Liver (tissue), 10 donors: ENCODE measurements at places on chromosomes 5 and 9. TPM values are rescaled to one million over a fixed set of nuclear protein-coding genes. Genes with fewer than 3 reads are reported as not detected.

- no peak for DNase-seq
Observed at GRCh38 chr9:133419005-133419404, 1.2 kb upstream of the REXO4 start.

GRCh38 chr9:130215341-130216119 is 43.3 kb downstream of the NCS1 start:
- no peak for DNase-seq

- no peak for DNase-seq
Observed at GRCh38 chr5:177404641-177405179, 4.2 kb upstream of the PFN3 start.

DNA sequence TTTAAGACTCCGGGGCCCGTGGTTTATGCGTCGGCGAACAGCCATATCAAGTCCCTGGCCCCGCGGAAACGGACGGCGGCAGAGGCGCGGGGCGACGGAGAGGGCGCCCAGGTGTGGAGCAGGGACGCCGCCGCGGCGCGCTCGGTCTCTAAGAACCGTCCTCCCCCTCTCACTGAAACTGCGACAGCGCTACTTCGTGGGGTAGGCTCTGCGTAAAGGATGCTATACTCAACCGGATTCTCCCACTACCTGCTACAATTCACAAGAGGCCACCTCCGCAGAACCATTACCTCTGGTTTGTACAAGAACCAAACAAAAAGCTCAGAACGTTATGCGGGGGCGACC is 404 bp downstream of the MRNIP start:
- peak; percentile 43 for DNase-seq

DNA sequence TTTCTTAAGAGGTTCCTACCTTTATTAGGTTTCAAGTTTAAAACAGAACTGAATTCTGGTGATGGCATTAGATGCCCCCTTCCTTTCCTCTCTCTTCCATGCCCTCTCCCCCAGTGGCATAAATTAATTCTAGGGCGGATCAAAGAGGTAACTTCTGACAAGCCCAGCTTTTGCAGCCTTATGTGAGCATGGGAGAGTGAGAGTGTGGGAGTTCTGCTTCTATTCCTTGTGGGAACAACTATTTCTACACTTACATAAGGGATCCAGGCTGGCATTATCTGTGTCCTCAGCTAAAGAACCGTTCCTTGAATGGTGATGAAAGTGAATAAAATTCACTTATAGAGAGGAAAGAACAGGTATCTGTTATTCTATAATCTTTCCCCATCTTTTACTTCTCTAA is 437.6 kb downstream of the KIF4B start:
- no peak for DNase-seq

GRCh38 chr9:132383462-132383883 is 23.2 kb downstream of the TTF1 start:
- no peak for DNase-seq

DNA sequence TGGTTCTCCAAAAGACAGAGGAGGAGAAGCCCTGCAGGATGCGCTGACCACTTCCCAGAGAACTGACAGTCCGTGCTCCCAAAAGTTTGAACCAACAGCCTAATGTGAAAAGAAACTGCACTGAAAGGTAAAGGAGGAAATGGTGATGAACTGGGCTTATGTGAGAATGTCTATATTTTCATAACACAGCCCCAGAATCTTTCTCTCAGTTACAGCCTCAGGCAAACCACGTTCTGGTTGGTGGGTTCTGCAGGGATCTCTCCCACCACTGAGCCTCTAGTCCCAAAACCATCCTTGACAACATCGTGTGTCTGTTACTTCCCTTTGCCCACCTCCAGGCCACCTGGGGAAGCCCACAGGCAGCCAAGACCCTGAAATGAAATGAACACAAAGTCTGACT is 23.9 kb downstream of the SPARC start:
- no peak for DNase-seq

DNA sequence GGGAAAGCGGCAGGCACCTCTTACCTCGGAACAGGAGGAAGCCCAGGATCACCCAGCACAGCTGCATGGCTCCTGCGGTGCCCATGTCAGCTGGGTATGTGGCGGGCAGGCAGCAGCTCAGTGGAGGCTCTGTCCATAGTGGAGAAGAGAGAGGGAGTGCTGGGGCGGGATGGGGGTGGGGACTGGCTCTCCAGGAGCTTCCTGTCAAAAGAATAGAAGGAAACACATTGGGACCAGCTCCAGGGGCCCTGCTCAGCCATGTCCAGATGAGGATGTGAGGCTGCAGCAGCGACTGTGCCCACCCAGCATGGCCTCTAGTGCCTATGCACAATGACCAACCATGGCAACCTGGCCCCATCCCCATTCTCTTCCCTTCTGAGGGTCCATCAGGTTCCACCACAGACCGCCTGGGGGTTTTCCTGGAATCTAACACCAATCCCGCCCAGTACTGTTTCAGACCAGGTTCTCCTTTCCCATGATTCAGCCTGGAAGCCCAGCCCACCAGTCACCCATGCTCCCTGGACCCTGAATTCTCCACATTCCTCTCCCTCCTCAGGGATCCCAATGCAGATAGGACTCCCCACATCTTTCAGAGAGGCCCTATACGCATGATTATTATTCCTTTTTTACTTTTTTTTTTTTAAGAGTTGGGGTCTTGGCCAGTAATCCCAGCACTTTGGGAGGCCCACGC is at the start of gene ECSCR:
Gene ECSCR (minus strand): TSS at position 158 of the 691 bp plus-strand sequence. CDS start 73 bp downstream, at position 85.
- no peak for DNase-seq

Gene LRRTM2
- 0.24 TPM for polyA plus RNA-seq

- no peak for DNase-seq
Observed at GRCh38 chr5:180159756-180160155, 49.3 kb downstream of the RASGEF1C start.

Gene LRRC26
- polyA plus RNA-seq: not detected

Gene SHLD3
- polyA plus RNA-seq: 1.0 TPM

- no peak for DNase-seq
Observed at GRCh38 chr9:96274939-96275338, 27.0 kb downstream of the HSD17B3 start.

Gene DIRAS2
- 0.14 TPM for polyA plus RNA-seq

Gene LRRC19
- 2.1 TPM for polyA plus RNA-seq

DNA sequence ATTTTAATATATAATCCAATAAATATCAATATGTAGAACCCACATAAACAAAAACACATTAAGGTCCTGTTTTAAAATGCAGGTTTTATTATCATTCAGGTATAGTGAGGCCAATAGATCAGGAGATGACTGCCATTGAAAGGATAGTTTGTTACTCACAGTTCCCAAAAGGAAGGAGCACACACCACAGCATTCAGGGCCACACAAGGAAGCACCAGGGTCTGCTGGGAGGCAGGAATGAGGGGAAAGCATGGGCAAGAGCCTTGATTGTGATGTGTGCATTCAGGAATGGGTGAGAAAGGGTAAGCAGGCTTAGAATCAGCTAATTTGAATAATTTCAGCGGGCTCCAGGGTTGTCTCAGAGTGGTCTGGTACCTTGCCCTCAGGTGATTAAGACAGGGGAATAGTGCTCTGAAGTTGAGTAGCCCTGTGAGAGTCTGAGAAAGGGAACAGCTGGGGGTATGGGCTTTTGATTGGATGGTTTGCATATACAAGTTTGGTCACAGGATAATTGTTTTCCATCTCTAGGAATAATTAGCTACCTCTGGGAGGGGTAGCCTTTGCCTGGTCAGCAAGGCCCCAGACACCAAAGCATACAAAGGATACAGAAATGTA is 19.8 kb upstream of the OTULIN start:
- DNase-seq: no peak

- no peak for DNase-seq
Observed at GRCh38 chr5:160089531-160089930, 29.7 kb downstream of the PWWP2A start.

Gene BAAT
- polyA plus RNA-seq: 275 TPM

- no peak for DNase-seq
Observed at GRCh38 chr5:95761771-95762651, 30.9 kb downstream of the RHOBTB3 start.

Gene MARCHF3
- 0.93 TPM for polyA plus RNA-seq

- DNase-seq: peak; percentile 76
Observed at GRCh38 chr5:151126199-151126645, 31.4 kb downstream of the ANXA6 start.

DNA sequence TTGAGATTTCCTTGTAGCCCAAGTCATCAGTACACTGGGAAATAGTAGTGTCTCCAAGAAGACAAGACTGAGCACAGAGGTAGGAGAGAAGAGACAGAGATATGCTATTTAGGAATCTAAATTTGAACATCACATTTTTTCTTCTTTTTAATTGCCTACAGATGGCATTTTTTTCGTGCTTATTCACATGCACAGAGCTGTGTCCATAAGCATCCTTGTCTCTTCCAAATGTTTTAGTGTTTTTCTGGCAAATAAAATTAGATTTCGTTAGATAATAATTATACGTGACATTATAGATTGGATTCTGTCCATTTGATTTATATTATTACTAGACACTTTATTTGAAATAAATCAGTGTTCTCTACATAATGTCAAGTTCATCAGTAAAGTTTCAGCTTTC is 80.9 kb downstream of the PRR16 start:
- DNase-seq: no peak

DNA sequence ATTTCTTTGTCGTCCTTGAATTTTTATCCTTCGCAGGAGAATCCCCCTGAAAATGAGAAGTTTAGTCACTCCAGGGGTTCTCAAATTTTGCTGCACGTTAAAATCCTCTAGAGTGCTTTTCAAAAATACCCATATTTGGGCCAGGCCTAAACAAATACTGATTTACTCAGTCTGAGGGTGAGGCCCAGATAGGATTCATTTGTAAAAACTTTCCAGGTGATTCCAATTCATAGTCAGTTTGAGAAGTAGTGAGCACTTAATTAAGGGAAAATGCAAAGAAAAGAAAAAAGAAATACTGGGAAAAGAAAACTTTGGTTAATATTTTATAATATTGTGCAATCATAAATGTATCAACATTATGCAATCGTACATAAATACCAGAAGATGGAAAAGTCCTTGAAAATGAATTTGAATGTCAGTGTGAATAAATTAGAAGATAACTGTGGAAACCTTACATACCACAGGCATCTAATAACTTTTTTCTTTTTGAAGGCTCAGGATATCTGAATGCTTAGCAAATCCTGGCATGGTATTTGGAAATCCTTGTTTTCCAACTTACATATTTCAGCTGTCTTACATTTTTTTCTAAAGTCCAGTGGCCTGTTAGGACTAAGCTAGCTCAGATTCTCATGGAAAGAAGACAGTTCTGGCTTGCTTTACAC is 116.5 kb upstream of the DAPK1 start:
- no peak for DNase-seq

DNA sequence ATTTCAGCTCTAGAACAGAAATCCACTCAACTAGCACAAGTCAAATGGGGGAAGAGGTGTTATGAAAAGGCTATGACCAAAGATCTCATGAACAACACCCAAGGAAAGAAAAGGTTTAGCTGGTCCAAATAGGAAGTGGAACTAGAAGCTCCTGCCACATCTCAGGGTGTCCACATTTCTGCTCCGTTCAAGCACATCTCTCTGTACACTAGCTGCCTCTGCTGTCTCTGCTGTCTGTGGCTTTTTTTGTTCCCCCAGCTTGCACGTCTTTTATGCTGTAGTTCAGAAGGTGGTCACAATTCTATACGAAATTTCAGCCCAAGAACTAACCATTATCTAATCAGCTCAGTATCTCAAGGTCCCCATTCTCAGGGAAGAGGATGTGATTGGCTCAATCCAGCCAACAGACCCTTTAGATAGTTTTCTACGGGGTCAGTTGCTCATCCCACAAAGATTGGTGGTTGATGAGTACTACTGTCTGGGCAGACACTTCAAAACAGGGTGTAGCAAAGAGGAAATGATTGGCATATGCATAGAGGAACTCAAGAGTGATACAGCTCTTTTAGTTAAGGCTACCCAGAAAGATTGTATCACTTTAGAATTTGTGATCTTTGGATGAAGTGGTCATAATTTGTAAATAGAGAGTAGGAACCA is 44.0 kb downstream of the FANCC start:
- no peak for DNase-seq

DNA sequence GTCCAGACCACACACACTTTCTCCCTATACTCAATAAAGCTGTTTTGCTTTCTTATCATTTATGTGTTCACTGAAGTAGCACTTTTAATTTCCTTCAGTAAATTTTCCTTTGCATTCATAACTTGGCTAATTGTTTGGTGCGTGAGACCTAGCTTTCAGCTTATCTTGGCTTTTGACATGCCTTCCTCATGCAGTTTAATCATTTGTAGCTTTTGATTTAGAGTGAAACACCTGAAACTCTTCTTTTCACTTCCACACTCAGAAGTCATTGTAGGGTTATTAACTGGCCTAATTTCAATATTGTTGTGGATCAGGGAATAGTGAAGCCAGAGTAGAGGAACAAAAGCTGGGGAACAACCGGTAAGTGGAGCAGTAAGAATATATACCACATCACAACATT is 114.7 kb downstream of the ST8SIA4 start:
- no peak for DNase-seq

Gene GPR21
- not detected for polyA plus RNA-seq

Gene CORO2A
- 1.5 TPM for polyA plus RNA-seq

DNA sequence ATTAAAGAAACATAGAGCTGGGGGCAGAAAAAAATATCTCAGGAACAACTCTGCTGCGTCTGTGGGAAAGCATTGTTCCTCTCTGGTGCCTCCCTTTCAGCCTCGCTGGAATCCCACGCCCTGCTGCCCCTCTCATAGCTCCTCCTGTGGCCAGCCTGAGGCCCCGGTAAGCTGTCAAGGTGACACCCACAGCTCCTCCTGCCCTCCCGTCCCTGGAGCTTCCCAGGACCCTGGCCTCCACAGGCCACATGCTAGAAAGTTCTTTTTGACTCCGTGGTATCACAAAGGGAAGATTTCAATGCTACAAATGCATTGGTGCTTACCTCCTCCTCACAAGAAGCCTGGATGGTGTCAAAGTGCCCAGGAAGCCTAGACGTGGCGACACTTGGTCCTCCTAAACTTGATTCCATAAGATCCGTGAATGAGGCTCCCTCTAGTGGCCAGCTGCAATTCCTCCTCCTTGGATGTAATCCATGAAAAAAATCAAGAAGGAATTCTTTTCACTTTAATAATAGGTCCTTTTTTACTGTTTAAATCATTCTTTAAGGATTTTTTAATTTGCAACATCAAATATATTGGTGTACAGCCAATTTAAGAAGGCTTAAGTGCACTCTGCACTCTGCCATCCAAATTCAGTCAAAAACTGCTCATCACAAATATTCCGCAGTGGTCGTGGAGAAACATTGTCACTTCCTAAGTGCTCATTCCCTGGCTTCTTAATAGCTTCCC is 104.9 kb downstream of the CFAP90 start:
- DNase-seq: peak; percentile 63

- no peak for DNase-seq
Observed at GRCh38 chr9:97694769-97695168, 2.4 kb downstream of the XPA start.

GRCh38 chr5:150516011-150516410 is 8.1 kb downstream of the NDST1 start:
- no peak for DNase-seq

- DNase-seq: peak; percentile 31
Observed at GRCh38 chr5:170105642-170106611, at the start of gene FOXI1. FOXI1 (plus strand) TSS chr5:170105897; CDS start chr5:170105958, 61 bp downstream.

GRCh38 chr5:106876298-106876622 is 794.5 kb downstream of the EFNA5 start:
- no peak for DNase-seq

- no peak for DNase-seq
Observed at GRCh38 chr9:113298311-113298710, 4.9 kb downstream of the RNF183 start.

GRCh38 chr5:172140866-172141265 is 47.2 kb downstream of the STK10 start:
- DNase-seq: no peak

Gene LCP2
- polyA plus RNA-seq: 6.0 TPM
